Bronchus fibroblast of lung (primary cell): ENCODE measurements at places on chromosomes 13 and 19. TPM values are rescaled to one million over a fixed set of nuclear protein-coding genes. Genes with fewer than 3 reads are reported as not detected.

Gene LILRA2
- total RNA-seq, result not detected in 2 replicates

Gene LAIR2
- total RNA-seq, result not detected in 2 replicates

Gene ZSCAN22
- total RNA-seq, result 1.6 and 1.8 TPM in 2 replicates

Gene CGB1
- total RNA-seq, result 2.9 TPM in 1 of 2 replicates, not detected in the other

Gene NFIX
- 41.0 and 42.9 TPM in 2 replicates for total RNA-seq

Gene CLC
- total RNA-seq, result not detected in 2 replicates

Gene KRI1
- total RNA-seq, result 11.6 and 12.9 TPM in 2 replicates

Gene CACNG7
- 0.17 and 0.74 TPM in 2 replicates for total RNA-seq

Gene CEACAM7
- total RNA-seq, result not detected in 2 replicates

Gene CEACAM3
- not detected in 2 replicates for total RNA-seq

Gene LMTK3
- under 0.01 and 0.17 TPM in 2 replicates for total RNA-seq

Gene TYROBP
- not detected in 2 replicates for total RNA-seq

Gene AMER2
- total RNA-seq, result not detected in 2 replicates

Gene PRX
- 1.6 and 1.8 TPM in 2 replicates for total RNA-seq

Gene SIGLECL1
- not detected in 2 replicates for total RNA-seq

Gene KLF2
- total RNA-seq, result 0.74 and 2.7 TPM in 2 replicates

Gene EMP3
- 223 and 252 TPM in 2 replicates for total RNA-seq

Gene EVI5L
- total RNA-seq, result 11.4 and 11.8 TPM in 2 replicates

Gene GZMM
- 0.30 TPM in 1 of 2 replicates, not detected in the other for total RNA-seq

Gene MARK4
- 12.8 and 14.0 TPM in 2 replicates for total RNA-seq

Gene HSPB6
- total RNA-seq, result 20.1 and 22.5 TPM in 2 replicates

Gene CACNG8
- under 0.01 TPM in 1 of 2 replicates, not detected in the other for total RNA-seq

Gene SYMPK
- total RNA-seq, result 29.6 and 31.4 TPM in 2 replicates

Gene REXO1
- total RNA-seq, result 9.7 and 11.6 TPM in 2 replicates
